Stimulated activated CD8-positive, alpha-beta memory T cell treated with anti-CD3 and anti-CD28 coated beads, Interleukin-15, amount 100 ng/mL, for 24 hours (primary cell): ENCODE measurements at places on chromosomes 3 and 15.

DNA sequence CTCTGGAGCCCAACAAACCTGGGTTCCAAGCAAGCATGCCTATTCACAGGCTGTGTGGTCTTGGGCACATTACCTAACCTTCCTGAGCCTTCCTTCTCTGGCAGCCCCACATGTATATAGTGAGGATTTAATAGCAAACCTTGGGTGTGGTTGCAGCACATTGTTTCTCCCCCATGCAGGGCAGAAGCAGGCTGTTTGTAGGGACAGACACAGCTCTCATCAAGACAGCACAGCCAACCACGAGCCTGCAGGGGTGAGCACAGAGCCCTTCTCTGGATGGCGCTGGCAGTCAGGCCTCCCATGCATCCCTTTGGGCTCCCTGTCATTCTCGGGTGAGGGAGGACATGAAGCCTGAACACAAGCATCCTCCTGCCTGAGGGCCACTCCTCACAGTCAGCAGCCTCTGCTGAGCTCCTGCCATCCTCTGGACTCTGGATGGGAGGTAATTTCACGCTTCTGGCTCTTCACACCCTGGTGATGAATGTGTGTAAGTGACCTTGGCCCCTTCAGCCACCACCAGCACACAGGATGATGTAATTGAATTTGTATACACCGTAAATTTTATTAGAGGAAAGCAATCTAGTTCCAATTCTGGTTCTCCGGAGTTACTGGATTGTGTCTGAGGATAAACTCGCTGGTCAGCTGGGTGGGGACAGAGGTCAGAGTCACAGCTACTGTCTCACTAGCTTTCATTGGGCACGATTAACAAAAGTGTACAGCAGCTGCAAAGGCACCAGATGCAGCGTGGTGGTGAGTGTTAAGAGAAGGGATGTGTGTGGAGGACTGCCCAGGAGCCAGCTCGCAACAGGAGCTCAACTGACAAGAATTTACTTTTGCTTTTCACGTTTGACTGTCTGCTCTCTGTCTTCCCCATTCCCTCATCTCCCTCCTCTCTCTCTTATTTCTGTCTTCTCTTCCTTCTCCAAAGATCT is 118.1 kb downstream of the CLSTN2 start:
- DNase-seq = no peak

GRCh38 chr3:43773273-43774094 is 82.7 kb downstream of the ABHD5 start:
- DNase-seq = no peak

DNA sequence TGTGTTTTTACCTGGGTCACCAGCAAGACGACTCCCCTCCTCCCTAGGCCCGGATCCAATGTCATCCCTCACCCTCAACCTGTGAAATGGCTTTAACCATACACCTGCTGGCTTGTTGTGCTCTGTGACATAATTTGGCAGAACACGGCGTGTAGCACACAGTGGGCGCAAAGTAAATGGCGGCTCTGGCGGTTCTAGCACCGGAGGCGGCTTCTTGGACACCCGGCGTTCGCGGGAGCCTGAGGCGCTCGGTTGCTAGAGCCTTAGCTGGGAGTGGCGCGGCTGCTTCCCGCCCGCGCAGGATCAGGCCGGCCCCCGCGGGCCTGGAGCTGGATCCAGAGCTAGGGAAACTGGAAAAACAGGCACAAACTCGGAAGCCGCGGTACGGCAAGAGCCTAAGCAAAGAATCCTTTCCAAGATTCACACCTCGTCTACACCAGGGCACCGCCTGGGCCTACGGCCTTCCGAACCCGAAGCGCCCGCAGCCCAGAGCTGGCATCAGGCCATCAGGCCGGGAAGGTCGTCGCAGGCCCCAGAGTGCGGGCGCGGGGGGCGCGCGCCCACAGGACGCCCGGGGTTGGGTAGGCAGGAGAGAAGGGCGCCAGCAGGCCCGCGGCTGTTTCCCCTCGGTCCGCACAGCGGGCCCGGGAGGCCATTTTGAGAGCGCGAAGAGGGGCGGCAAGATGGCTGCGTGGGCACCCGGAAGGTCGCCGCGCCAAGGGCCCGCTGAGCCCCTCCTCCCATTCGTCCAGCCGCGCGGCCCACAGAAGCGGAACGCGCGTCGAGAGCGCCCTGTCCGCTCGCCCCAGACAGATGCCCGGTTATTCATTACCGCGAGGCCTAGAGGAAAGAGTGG is 43.9 kb upstream of the POLG start:
- no peak for DNase-seq

GRCh38 chr15:77069521-77070121 is 1.3 kb downstream of the TSPAN3 start:
- DNase-seq = no peak

DNA sequence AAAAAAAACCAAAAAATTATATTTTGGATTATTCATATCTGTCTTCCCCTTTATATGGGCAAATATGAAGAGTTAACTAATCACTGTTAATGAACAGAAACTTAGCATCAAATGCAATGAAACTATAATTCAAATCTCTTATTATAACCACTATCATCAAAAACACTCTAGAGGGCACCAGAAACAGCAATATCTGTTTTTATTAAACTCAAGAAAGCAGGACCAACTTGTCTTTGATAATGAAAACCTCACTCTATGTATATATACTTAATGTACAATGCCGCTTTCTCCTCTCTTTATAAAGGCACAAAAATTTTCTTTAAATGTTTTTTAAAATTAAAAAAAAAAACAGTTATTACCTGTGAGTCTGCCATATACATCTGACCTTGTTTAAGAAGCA is 92.7 kb downstream of the UACA start:
- DNase-seq = no peak
